NCI-H1092 (cell line): ENCODE measurements at places on chromosomes 6 and 20.

- no peak for DNase-seq
Observed at GRCh38 chr6:33761922-33762629, 15.4 kb upstream of the IP6K3 start.

- DNase-seq = no peak
Observed at GRCh38 chr20:64131406-64131805, 24.0 kb upstream of the NPBWR2 start.

DNA sequence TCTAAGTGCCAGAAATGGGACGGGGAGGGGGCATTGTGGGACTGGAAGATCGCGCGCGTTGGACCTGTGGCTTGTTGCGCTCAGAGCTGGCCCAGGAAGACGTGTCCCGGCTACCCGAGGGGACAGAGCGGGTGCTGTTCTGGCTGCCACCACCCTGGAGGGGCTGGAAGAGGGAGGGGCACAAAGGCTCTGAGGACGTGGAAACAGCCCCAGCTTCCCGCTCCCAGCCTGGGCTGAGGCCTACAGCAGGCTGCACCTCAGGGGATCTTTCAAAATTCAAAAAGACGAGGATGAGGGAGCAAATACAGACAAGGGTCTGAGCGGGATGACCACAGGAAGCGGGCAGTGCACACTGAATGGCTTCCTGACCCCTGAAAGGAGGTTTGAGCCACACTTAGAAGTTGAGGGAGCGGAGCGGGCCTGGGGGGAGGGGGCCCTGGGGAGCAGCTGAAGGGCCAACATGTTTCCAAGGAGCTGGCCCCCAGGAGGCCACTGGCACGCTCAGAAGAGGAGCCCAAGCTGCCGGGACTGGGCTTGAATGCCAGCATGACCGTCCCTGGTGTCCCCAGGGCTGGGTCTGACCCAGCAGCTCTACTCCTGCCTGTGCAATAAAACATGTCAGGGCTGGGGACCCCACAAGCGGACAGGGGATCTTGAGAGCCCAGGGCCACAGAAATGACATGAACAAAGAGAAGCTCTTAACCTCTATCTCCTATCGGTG lies 1.3 kb downstream of the OXT start:
- DNase-seq = no peak

GRCh38 chr6:89321131-89321970 lies 6.3 kb upstream of the GABRR2 start:
- no peak for DNase-seq

- no peak for DNase-seq
Observed at GRCh38 chr20:49483018-49483695, 689 bp upstream of the KCNB1 start.

- no peak for DNase-seq
Observed at GRCh38 chr6:85405175-85405852, 44.6 kb upstream of the NT5E start.

DNA sequence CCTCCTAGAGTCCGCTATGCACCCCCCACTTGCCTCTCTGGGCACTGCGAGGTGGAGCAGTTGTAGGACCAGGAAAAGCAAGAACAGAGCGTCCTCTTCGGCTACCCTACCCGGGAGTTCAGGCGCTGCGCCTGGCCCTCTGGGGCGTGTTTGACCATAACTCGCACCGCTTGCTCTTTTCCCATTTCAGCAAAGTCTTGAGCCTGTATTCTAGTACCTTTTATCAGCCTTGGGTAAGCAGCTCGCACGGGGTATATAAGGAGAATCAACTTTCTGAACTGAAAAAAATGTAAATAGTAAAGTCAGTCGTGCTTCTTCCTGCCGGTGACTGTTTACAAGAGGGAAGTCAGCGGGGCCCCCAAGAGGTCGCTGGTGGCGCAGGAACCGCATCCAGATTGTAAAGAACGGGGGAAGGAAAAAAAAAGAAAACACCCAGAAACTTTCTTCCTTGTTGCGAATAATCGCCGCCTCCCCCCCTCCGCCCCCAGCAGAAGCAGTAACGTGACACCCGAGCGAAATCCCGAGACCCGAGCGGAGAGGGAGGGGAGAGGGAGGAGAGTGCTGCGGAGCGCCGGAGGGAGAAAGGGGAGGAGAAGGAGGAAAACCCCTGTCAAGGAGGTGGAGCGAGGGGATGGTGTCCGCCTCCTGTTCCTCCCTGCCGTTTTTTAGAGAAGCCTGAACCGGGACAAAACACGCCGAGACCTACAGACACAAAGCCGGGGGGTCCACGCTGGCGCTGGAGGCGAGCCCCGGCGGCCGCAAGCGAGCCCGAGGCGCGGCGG lies at the start of gene UST:
Gene UST, plus strand, starts transcription at position 668 of the 782 bp plus-strand sequence. CDS start 401 bp downstream, outside the sequence.
- peak; percentile 55 for DNase-seq

GRCh38 chr20:50070361-50070760 lies 42.6 kb downstream of the UBE2V1 start:
- no peak for DNase-seq

DNA sequence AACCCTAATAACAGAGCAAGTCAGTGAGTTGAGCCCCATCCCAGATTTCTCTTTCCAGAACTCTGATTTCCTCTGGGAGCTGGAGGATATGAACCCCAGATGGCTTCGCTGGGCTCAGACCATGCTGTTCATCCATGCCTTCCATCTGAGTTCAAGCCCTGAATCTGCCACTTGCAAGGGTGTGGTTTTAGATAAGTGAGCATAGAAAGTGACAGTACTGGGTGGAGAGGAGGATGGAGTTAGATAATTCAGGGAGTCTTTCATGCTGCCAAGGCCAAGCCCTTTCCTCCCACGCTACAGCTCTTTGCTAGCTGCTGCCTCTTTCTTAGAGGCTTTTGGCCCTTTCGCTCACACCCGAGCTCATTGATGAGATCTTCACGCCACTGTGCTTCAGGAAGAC lies 57.2 kb upstream of the MAFB start:
- no peak for DNase-seq

GRCh38 chr6:108875161-108875555 lies 26.9 kb downstream of the ARMC2 start:
- no peak for DNase-seq
